AG09309 (cell line): ENCODE measurements at places on chromosomes 11 and 22.
A peak's percentile ranks its signal among the peaks of the same experiment; 100 is the strongest.

GRCh38 chr11:21546703-21547102 lies 646.2 kb upstream of the ANO5 start:
- DNase-seq = no peak

DNA sequence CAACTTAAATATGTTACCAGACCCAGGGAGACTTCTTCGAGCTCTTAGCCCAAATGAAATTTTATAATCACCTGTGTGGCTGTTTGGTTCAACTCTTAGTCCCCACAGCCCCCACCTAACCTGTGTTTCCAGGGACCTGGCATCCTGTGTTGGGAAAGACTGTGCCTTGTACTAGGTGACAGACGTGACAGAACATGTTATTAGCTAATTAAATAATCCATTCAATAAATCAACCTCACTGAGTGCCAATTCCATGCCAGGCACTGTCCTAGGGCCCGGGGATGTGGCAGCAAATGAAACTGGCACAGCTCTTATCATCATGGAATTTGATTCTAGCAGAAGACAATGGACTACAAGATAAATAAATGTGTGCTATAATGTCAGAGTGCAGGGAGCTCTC lies 431.9 kb downstream of the MIAT start:
- DNase-seq = no peak

DNA sequence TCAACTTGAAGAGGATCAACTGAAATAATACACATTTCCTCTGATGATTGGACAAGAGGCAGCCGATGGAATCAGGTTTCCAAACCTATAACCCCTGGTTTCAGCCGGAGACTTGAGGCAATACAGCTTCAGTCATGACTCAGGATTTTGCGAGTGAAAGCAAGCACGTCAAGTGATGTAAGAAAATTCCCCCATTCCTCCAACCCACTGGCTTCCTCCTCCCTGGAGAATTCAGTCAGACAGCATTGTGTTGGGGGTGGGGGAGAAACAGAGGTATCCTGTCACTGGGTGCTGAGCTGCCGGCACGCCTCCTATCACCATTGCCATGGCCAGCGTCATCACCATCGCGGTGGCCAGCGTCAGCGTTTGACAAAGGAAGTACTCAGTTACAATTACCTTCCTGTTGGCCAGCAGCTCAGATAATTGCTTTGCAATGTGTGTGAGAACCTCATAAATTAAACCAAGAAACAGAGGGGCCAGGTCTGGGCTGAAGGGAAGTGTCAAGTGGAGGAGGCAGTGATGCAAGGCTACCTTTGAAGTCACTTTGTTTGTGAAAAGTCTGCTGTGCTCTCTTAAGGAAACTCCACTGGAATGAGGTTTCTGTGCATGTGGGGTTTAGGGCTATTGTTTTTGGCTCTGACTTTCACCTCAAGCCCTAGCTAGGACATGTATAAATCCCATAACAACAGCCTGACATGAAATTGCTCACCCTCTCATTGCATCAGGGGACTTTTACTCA lies 50.2 kb downstream of the LIF start:
- peak; percentile 100 for DNase-seq

- no peak for DNase-seq
Measured at GRCh38 chr11:130705670-130706421, 210.4 kb downstream of the SNX19 start.

- no peak for DNase-seq
Measured at GRCh38 chr11:11968511-11969280, 39.7 kb downstream of the DKK3 start.

- no peak for DNase-seq
Measured at GRCh38 chr11:126054408-126054807, 8.3 kb downstream of the CDON start.

DNA sequence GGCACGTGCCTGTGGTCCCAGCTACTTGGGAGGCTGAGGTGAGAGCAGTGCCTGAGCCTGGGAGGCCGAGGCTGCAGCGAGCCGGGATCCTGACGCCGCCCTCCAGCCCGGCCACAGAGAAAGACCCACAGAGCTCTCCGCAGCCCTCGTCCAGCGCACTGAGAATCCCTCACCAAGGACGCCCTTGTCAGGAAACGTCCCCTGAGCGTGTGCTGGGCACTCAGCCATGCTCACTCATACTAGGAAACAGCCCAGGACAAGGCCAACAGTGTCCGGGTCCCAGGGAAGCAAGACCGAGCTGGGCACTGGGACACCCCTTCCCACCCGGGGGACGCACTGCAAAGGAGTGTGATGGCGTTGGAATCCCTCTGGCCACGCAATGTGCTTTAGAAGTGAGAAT lies 14.5 kb downstream of the DEAF1 start:
- DNase-seq = no peak

GRCh38 chr11:122910775-122911174 lies 28.2 kb downstream of the JHY start:
- DNase-seq = peak; percentile 27

- DNase-seq = no peak
Measured at GRCh38 chr11:108197351-108197750, 25.1 kb downstream of the NPAT start.
